Amniotic stem cell (primary cell): ENCODE measurements at places on chromosomes 4 and X.

GRCh38 chr4:173264245-173264644, 69.9 kb downstream of the HMGB2 start:
- no peak for DNase-seq

DNA sequence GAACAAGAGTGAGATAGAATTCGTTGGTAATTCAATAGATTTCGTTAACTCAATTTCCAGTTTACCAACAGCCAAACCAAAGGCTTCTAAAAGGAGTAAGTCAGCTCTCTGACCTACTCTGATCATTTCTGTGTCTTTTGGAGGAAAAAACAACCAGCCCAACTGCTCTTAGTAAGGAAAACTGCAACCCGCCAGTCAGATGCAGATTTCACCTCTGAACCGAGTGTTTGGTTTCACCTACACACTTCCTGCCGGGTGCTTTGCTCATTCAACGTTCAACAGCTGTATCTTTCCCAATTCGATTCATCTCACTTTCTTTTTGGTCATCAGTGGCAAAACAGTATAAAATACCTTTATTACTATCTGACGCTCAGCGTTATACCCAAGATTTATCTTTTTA, 24.5 kb downstream of the TMSB4X start:
- no peak for DNase-seq

- DNase-seq = no peak
Observed at GRCh38 chr4:140719686-140720085, 36.5 kb downstream of the TBC1D9 start.

DNA sequence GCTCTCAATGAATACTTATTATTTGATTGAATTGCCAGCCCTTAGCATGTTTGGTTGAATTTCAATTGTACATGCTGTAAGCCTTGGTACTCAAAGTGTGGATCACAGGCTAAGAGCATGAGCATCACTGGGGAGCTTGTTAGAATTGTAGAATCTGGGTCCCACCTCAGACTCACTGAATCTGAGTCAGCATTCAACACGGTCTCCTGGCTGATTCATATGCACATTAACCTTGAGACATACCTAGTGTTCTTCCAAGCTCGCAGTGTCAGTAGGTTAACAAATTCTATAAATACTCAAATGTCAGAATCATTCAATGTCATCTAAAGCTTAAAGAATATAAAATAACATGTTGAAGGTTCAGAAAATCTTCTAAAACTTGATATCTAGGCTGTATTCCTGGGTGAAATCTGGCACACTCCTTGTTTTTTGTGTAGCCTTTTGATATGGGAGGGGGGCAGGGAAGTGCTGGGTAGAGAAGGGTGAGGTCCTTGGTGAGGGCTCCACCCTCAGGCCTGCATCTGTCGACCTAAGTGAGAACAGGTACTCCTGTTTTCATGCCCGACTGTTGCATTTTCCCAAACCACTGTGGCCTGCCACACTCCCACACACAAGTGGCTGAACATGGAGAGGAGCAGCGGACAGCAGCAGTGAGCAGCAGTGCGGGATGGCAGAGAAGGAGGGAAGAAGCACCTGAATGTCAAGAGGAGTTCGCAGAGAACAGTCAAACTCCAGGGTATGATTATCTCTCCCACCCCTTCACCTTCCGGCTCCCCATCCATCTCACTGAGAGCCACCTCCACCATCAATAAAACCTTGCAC, 529.6 kb upstream of the IGFBP7 start:
- DNase-seq = no peak

DNA sequence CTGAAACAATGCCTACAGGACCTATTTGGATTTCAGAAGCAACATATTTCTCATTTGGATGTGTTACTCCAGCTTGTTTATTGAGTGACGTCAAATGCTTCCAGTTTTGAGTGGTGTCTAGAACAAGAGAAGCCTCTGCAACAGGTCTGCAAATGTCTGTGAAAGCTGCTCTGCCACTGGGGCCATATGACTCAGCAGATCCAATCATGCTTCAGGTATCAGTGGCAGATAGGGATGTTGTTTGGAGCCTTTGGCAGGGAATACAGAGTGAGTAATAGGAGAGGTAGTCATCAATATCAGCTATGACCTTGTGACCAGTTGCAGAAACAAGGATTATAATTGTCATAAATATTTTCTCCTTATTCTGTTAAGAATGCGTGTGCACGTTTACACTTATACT, 141.1 kb upstream of the ZXDA start:
- DNase-seq = no peak

- DNase-seq = no peak
Observed at GRCh38 chrX:10310511-10310910, 153.7 kb downstream of the CLCN4 start.
